ENCODE measurements at places on chromosomes 4 and X. TPM values are rescaled to one million over a fixed set of nuclear protein-coding genes. Genes with fewer than 3 reads are reported as not detected.

GRCh38 chrX:43560247-43560946 lies 95.7 kb upstream of the MAOA start:
- no peak for DNase-seq

GRCh38 chr4:128338634-128339355 lies 51.2 kb upstream of the PGRMC2 start:
- DNase-seq, result no peak

- no peak for DNase-seq
These were observed 10.7 kb upstream of the BCLAF3 start for GRCh38 chrX:20001588-20001987.

GRCh38 chr4:142356801-142357200 lies 489.3 kb downstream of the INPP4B start:
- no peak for DNase-seq

GRCh38 chrX:153968255-153968654 lies 3.4 kb downstream of the HCFC1 start:
- DNase-seq, result no peak

DNA sequence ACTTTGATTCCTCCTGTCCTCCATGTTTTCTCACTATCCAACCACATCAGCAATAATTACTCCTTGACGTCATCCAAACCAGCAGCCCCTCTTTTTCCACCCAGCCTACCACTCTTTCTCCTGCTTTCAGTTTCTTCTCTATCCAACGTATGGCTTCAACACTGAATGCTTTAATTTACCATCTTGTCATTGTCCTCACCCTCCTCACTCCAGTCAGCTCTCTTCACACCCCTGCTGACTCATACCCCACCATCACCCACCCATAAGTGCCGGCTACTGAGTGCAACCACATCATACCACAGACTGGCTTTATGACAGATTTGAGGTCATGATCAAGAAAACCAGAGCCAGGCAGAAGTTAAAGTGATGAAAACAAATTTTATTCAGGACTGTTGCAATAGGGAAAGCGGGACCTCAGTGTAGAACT lies 9.8 kb upstream of the ANXA5 start:
- DNase-seq, result peak; percentile 85

The DBET gene
- not detected for polyA plus RNA-seq

The CYSLTR1 gene
- 23.4 TPM for polyA plus RNA-seq

The DCTD gene
- 131 TPM for polyA plus RNA-seq

The CASP6 gene
- 17.9 TPM for polyA plus RNA-seq

The UGT2B7 gene
- not detected for polyA plus RNA-seq

The TLR2 gene
- polyA plus RNA-seq, result 0.48 TPM

The SULT1E1 gene
- polyA plus RNA-seq, result not detected

The BEND2 gene
- not detected for polyA plus RNA-seq
